Thyroid gland (tissue), 4 donors: ENCODE measurements at places on chromosomes 6 and 20.

GRCh38 chr6:151081656-151082055 lies 158.1 kb upstream of the AKAP12 start:
- no peak for DNase-seq

GRCh38 chr6:10598084-10598960 lies 77.2 kb downstream of the GCNT2 start:
- no peak for DNase-seq

- no peak for DNase-seq
These were observed 590 bp downstream of the SLCO4A1 start for GRCh38 chr20:62642666-62643520.

GRCh38 chr20:19429538-19429937 lies 217.1 kb downstream of the SLC24A3 start:
- DNase-seq, result no peak

GRCh38 chr20:12528104-12528503 lies 480.7 kb upstream of the SPTLC3 start:
- no peak for DNase-seq

DNA sequence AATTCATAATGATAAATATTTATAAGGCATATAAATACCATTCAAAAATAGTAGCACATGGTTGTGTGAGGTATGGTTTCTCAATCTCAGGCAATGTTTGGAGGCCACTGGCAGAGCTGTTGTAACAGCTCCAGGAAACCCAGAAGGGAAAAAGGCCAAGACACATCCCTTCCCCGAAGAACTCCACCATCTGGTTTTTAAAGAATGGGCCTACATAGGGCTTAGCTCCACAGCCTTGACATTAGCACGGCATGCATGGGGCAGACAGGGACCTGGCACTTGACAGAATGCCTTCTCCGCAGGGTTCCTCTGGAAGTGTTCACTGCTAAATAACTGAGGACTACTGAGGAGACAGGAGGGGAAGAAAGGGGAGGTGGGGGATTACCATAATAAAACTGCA lies 16.1 kb upstream of the FOXO3 start:
- no peak for DNase-seq

GRCh38 chr6:157690441-157691210 lies 132.4 kb upstream of the SNX9 start:
- DNase-seq, result no peak

DNA sequence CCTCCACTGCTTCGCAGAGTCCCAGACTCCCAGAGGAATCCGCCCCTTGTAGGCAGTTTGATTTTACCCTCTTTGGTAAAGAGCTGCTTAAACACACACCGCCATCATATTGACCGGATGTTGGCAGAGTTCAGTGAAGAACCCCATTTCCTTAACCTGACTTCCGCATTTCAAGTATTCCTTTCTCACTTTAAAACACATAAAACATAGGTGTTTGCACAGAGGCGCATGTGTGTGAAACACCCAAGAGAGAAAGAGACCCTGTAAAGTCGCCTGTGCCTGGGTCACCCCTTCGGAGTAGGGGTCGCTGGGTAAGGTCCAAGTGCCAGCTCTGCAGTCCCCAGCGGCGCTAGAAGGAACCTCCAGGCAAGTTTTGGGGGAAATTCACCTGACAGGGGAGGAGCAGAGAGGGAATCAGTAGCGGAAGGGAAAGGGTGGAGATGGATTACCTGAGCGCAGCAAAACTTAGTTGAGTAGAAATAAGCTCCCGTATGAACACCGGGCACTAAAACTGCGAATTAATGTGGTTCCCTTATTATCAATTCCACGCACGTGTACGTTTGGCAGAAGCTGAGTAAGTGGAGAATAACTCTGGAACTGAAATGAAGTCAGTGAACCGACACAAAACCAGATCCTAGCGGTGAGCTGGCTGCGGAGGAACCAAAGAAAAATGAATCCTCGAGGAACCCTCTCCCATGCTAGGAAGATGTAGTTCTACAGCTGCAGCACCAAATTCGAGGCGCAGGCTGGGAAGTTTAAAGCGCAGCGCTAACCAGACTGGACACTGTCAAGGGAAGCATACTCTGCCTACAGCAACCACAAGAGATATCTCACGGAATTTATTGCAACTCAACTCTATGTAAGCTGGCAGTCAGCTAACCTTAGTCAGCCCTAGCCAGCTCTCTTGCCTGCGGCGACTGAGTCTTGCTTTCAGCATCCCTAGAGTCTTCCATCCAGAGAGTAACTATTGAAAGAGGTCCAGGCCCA lies 3.5 kb upstream of the HTR1B start:
- peak; percentile 3 for DNase-seq
